ENCODE measurements at places on chromosomes 6 and 20.

- DNase-seq: no peak
Measured at GRCh38 chr6:135358251-135358821, 139.2 kb downstream of the AHI1 start.

GRCh38 chr20:59733351-59733750, 129.0 kb downstream of the PHACTR3 start:
- no peak for DNase-seq

GRCh38 chr20:37319151-37319671, 26.7 kb upstream of the SRC start:
- no peak for DNase-seq

- no peak for DNase-seq
Measured at GRCh38 chr6:2497922-2498623, 252.6 kb downstream of the MYLK4 start.

DNA sequence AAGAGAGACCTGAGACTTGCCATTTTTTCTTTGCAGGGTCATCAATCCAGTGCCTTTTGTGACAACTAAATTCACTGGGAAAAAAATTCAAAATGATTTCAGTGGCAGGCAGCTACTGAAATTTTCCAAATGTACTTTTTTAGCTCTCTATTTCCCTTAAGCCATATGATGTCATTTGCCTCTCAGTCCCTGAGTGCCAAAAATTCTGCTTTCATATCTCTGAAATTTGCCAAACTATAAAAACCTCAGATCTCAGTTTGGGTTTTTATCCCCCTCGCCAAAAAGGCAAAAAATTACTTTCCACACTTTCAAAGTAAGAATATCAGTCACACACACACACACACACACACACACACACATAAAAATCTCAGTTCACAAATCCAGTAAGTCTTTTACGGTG, 651.3 kb upstream of the ARID1B start:
- DNase-seq: no peak

Measured in GM13976 (cell line).